HS-5 (cell line): ENCODE measurements at places on chromosomes 13 and 19.

- no peak for DNase-seq
Observed at GRCh38 chr19:49999371-50000010, 25.7 kb downstream of the VRK3 start.

DNA sequence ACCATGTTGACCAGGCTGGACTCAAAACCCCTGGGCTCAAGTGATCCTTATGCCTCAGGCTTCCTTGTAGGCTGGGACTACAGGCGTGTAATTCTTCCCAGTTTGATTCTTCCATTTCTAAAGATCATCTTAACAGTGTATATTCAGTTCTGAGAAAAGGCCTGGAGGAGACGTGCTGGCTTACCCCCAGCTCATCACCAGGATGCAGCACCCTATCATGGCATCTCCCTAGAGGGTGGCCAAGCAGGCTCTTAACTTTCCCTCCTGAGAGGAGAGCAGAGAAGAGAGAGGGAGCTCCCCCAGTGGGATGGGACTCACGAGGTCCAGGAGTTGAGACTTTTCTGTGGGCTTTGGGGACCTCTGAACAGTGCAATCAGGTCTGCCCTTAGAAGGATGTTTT, 2.1 kb upstream of the TUBA3C start:
- DNase-seq, result no peak

DNA sequence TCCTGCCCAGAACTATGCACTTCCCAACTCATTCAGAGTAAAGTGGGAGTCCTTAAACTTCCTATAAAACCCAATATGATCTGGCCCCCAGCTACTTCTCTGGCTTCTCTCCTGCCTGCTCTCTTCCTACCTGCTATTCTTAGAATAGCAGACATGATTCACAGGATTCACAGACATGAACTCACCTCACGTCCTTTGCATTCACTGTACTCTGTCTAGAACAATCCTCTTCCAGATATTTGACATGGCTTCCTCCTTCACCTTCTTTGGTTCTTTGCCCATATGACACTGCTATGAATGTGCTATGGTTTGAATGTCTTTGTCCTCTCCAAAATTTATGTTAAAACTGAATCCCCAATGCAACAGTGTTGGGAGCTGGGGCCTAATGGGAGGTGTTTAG, 154.9 kb downstream of the UGGT2 start:
- DNase-seq, result no peak

- DNase-seq, result no peak
Observed at GRCh38 chr13:25180775-25181537, 8.9 kb upstream of the AMER2 start.

GRCh38 chr19:31256593-31256960, 92.7 kb downstream of the TSHZ3 start:
- DNase-seq, result no peak

GRCh38 chr13:29556742-29557141, 38.7 kb downstream of the SLC7A1 start:
- DNase-seq, result no peak

- no peak for DNase-seq
Observed at GRCh38 chr19:32403291-32403995, 2.1 kb upstream of the DPY19L3 start.

- no peak for DNase-seq
Observed at GRCh38 chr13:106846571-106847448, 278.9 kb upstream of the ARGLU1 start.

GRCh38 chr19:3187662-3188511, 2.2 kb downstream of the NCLN start:
- DNase-seq, result no peak

DNA sequence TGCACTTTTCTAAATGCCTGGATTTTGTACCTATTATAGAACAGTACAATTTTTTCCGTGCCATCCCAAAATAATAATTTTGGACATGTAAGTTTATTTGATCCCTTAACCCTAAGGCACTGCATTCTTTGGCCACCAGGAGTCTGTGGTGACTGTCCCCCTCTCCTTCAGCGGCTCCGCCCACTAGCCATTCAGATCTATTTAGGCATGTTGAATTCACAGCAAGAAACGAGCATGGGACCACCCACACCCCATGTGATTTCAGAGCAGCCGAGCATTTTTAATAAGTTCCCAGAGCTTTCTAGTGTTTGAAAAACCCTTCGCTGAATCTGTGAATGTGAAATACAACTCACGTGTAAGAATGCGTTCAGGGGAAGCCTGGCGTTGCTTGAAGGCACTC, 567.5 kb downstream of the MYO16 start:
- no peak for DNase-seq

- no peak for DNase-seq
Observed at GRCh38 chr13:98571955-98572662, 4.8 kb downstream of the STK24 start.

DNA sequence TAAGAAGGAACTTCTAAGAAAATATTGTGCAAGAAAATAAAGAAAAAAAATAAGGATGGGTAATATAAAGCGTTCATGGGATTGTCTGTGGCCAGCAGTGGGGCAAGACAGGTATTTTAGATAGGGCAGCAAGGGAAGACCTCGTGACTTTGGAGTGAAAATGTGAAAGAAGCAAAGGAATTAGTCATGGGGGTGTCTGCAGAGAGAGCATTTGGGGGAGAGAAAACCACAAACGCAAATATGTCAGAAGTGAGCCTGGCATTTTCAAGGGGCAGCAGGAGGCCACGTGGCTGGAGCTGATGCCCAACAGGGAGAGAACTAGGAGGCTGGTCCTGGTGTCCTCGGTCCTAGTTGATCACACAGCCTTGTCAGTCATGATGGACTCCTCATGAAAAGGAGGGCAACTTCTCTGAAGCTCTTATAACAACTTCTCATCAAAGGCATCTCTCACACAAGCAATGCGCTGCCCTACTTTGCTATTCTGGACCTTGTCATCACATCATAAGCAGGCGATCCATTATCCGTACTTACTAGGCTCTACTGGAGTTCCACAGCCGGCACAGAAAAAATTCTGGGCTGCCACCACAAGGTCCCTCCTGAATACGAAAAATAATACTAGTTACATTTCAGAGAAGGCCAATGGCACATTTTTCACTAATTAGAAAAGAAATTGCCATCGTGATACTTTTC, 31.0 kb downstream of the RUBCNL start:
- no peak for DNase-seq

GRCh38 chr19:53507523-53508442, 30.2 kb upstream of the ZNF331 start:
- no peak for DNase-seq

GRCh38 chr19:38870612-38871011, 7.5 kb downstream of the RINL start:
- DNase-seq, result no peak

DNA sequence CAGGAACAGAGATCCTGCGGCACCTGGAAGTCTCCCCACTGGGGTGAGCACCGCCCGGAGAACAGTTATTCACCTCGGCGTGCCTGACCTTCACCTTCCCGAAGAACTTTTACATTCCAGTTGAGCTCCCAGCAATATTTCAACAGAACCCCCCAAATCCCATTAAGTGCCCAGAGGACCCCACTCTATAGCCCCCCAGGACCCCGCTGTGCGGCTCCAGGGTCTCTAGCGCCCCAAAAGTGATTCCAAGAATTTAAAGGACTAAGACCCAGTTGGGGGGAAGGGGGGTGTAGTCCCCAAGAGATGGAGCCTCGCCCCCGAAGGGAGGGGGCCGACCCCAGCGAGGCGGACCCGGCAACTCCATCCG, 480 bp downstream of the GPR108 start:
- DNase-seq, result no peak

- DNase-seq, result no peak
Observed at GRCh38 chr13:99639126-99639525, 137.9 kb downstream of the TM9SF2 start.

DNA sequence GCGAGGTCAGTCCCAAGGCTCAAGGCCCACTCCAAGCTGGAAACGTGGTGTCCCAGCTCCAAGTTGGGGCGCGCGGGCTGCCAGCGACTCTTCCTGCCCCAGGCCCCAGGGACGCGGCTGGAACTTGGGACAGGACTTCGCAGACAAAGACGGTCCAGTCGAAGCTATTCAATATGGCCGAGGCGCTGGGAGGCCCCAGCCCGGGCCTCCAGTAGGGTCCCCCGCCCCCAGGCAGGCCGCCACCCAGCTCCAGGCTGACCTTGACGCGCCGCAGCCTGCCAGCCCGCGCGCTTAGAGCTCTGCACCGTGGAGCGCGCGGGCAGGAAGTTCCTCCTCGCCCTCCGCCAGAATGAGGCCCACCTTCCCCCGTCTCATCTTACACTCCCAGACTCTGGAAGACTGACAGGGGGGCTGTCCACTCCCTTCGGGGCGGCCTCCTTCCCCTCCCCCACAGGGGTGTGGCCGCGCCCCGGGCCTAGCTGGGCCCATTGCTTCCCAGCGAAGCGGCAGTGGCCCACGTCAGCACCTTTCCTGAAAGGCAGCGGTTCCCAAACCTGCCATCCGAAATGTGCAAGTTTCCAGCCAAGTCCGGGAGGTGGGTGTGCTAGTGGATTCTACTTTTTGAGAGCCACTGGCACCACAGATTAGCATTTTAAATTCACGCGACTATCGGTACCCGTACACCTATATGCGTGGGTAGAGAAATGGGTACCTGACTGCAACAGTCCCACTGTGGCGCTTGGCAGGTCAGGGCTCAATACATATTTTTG, at the start of gene CCDC8:
TSS of gene CCDC8 (minus strand) at position 303 of the 770 bp plus-strand sequence. CDS start 754 bp downstream, outside the sequence.
- no peak for DNase-seq

- DNase-seq, result peak; percentile 38
Observed at GRCh38 chr19:34173193-34173956, 1.1 kb downstream of the LSM14A start.

- no peak for DNase-seq
Observed at GRCh38 chr13:62119739-62120700, 704.4 kb upstream of the PCDH20 start.

DNA sequence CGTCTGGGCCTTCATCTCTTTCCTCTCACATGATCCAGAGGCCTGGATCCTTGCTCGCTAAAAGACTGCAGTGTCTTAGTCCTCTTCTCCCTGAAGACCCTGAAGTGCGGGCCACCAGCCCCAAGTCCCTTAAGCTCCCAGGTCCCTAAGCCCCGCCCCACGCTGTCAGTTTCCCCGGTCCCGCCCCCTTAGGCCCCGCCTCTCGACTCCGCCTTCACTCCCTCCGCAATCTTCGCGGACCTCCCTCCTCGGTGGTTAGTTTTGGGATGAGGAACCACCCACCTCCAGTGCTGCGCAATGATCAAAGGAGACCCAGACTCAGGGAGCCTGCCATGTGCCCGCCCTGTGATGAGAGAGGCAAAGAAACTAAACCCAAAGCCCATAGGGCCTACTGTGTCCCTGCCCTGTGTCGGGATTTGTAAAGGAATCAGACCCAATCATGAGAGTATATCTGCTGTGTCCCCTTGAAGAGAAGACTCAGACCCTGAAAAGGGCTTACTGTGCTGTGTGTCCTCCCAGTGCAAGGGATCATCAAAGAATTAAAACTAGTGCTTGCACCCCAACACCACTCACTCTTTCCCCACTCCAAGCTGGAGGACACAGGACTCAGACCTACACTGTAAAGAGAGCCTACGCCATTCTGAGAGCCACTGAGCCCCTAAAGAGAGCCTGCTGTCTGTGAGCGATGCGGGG, 3.0 kb upstream of the COX6B1 start:
- no peak for DNase-seq

DNA sequence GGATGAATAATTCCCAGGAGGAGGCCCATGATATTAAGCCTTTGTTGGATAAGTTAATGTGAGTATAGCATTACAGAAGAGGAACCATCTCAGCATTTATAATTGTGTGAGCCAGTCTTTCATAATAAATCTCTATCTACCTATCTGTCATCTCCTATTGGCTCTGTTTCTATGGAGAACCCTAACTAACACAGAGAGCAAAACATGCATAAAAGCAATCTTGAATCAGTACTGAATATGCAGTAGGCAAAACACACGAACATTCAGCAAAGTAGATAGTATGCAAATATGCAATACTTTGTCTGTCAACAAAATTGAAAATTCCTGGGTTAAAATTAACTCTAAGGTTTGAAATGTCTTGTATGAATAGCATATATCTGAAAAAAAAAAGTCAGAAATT, 966.3 kb downstream of the DIAPH3 start:
- DNase-seq, result no peak
